Lung (tissue), 17 donors: ENCODE measurements at places on chromosomes 16 and 17.

- DNase-seq = peak; percentile 50
Measured at GRCh38 chr17:1275962-1276736, 3.3 kb upstream of the TRARG1 start.

DNA sequence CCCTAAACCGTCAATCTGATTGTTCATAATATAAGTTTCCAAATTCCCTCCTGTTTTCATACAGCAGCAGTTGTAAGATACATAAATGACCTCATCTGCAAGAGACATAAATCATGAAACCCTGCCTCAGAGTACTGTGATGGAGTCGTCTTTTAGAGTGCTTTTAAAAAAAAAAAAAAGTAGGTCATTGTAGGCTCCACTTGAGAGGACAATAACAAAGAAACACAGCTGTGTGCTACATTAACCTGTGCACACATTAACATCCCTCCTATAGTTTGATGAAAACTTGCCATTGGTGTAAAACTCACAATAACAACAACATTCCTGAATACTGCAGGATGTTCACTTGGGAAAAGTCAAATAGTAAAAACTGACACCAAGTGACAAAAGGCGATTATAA is 56.5 kb downstream of the XPO6 start:
- DNase-seq = no peak

- DNase-seq = no peak
Measured at GRCh38 chr17:37607637-37608331, 1.4 kb downstream of the SYNRG start.

DNA sequence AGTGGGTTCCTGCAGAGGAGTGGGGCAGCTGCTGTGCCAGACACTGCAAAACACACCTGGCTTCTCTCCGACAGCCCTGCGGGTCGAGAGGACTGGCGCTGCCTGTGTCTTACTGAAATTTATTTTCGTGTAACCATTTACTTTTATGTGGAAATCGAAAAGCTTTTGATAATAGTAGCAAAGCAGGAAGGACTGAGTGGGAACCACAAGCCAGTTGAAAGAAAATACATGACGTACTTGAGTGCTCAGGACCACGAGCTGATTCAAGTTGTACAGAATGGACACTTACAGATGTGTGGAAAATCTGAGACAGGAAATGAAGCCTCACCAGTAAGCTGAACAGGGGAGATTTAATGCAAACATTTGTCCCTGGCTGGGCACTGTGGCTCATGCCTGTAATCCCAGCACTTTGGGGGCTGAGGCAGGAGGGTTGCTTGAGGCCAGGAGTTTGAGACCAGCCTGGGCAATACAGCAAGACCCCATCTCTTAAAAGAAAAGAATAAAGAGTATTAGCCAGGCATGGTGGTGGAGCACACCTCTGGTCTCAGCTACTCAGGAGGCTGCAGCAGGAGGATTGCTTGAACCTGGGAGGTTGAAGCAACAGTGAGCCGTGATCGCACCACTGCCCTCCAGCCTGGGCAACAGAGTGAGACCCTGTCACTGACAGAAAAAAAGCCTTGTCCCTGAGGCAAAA is 11.3 kb upstream of the RPL13 start:
- no peak for DNase-seq

- DNase-seq = no peak
Measured at GRCh38 chr16:85879975-85880831, 18.8 kb upstream of the IRF8 start.

DNA sequence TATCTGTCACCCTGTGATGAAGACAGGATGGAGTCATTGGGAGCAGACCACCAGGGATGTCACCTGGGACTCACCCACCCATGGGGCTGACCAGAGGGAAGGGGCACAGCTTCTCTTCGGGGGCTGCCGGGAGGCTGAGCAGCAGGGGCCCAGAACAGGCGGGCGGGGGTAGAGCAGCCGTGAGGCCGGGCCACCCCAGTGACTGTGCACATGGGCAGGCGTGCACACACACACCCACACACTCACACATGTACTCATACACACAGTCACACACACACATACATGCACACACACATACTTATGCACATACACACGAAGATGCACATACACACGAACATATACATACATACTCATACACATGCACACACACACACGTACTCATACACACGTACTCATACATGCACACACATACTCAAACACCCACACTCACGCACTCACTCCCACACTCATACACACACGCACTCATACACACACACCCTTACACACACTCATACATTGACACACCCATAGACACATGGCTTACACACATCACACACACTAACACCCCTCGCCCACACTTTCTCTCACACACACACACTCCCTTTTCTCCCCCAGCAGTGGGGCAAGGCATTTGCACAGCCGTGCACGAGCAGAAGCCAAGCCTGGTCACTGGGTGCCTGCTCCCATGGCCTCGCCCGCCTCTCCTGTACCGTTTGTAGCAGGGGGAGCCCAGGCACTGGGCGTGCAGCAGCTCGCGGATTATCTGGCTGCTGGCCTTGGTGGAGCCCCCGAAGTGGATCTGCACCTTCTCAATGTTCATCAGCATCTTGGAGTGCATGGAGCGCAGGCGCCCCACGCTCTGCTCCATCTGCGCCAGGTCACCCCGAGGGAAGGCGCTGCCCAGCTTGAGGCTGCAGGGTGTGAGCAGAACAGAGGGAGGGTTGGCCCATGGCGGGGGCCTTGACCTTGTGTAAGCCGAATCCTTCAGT is 12.4 kb downstream of the UBALD2 start:
- no peak for DNase-seq

DNA sequence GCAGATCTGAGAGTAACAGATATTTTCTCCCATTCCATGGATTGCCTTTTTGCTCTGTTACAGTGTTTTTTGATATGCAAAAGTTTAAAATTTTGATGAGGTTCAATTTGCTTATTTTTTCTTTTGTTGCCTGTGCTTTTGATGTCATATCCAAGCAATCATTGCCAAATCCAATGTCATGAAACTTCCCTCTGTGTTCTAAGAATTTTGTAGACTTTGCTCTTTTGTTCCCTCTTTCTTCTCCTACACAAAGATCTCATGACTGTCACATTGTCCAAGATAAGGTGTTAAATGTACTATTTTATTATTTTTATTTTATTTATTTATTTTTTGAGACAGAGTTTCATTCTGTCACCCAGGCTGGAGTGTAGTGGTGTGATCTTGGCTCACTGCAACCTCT is 18.9 kb upstream of the KCNH6 start:
- no peak for DNase-seq

DNA sequence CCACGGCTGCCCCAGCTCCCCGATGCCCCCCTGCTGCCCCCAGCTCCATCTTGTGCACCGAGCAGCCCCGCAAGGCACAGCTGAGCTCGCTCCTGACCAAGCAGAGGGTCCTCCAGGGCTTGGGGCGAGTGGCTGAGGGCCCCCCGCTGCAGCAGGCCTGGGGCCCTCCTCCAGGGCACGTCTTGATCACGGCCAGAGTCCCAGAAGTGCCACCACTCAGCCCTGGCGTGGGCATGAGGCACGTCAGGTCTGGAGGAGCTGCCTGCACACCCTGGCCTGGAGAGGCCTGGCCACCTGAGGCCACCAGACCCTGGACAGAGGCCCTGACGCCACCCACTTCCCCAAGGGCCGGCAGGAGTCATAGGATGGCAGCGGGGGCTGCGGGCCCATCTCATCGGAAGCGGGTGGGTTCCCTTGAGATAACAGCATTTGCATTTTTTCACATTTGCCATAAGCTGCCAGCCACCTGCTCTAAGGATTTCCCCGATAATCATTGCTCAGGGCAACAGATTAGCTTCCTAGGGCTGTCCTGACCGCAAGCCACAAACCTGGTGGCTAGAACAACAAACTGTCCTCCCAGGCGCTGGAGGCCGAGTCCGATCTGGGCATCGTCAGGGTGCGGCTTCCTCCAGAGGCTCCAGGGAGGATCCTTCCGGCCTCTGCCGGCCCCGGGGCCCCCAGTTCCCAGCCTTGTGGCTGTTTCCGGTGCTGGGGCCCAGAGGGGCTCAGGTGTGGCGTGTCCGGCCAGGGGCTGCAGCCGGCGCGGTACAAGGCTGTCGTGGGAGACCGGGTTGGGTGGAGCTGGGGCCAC is 23.9 kb upstream of the C1QTNF8 start:
- DNase-seq = no peak

- DNase-seq = peak; percentile 49
Measured at GRCh38 chr16:78689536-78689935, 590.1 kb downstream of the WWOX start.

- DNase-seq = peak; percentile 56
Measured at GRCh38 chr16:23026784-23027362, 122.4 kb downstream of the USP31 start.

DNA sequence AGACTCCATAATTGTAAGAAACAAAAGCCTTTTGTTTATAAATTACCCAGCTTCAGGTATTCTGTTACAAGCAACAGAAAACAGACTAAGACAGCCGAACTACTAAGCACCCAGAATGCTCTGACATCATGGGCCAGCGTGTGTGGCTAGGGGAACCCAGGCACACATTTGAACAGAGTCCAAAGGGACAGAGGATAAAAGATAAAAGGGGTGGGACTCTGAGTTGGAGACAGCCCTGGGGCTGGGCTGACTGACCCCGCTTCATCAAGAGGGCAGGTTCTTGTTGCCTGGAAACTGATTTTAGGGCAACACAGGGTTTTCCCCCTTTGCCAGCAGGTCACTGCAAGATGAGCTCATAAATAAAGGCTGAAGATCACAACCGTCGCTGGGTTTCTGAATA is 30.5 kb upstream of the ZNF287 start:
- no peak for DNase-seq
